Omental fat pad (tissue), 4 donors: ENCODE measurements at places on chromosomes 3 and 15.

- DNase-seq: no peak
Measured at GRCh38 chr3:165256554-165257065, 60.4 kb upstream of the SLITRK3 start.

- no peak for DNase-seq
Measured at GRCh38 chr15:73891328-73892315, 18.3 kb downstream of the TBC1D21 start.

- DNase-seq: no peak
Measured at GRCh38 chr15:52098323-52098722, 14.3 kb downstream of the BCL2L10 start.

DNA sequence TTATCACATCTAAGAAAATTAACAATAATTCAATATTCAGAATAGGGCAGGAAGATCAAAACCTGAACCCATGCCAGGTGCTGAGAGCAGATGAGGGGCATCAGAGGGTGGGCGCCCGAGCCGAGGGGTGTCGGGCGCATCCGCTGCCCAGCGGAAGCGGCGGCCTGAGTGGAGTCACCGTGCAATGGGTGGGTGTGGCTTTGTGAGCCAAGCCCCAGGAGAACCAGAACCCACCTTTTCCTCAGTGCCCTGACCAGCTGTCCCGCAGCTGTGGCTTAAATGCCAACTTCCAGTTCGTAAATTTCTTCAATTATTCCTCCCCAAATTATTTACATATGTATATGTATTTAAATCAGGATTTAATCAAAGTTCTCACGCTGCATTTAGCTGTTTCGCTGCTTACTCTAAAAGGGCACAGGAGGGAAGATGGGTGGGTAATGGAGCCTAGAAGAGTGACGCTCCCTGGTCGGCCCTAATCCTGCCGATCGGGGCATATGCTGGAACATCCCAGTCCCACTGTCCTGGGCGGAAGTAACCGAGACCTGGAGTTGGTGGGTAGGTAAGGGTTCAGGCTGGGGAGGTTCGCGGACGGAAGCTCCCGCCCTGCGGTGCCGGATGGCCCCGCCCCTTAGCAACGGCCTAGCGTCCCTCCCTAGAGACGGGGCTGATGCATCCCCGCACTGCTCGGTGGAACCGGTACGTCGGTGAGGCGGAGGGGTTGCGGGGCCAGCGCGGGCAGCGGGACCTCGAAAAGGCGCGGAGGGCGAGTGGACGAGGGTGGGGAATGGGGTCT, 1.3 kb downstream of the DNAH1 start:
- peak; percentile 36 for DNase-seq

DNA sequence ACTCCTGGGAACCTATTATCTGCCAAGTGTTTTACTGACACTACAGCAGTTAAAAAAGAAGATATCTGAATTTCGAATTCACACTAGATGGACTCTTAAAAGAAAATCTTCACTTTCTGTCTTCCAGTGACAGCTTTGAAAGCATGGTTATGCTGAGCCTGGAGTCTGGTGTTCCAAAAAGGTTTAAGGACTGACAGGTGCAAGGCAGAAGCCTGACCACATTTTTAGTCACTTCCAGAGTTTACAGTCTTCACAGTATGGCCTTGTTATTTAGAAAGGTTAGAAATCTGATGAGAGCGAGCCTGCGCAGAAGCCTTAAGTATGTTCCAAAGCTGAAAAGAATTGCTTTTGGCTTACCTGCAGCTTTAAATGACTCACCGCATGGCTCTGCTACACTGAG, 59.9 kb downstream of the ETV5 start:
- DNase-seq: no peak

DNA sequence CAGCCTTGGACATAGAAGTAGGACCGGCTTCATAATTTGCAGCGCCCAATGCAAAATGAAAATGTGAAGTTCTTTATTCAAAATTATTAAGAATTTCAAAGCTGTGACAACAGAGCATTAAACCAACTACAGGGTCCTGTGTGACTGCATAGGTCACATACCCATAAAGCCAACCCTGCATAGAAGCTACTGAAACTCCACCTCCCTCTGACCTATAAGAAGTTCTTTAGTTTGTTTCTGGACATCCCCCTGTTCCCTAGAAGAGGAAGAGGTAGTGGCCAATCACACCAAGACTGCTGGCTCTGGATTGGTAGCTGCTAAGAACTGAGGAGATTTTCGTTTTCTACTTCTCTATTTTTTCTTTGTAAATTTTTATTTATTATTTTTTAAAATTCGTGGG, 9.0 kb upstream of the SELENOT start:
- DNase-seq: no peak

GRCh38 chr15:61682891-61683735, 377.1 kb downstream of the VPS13C start:
- no peak for DNase-seq

DNA sequence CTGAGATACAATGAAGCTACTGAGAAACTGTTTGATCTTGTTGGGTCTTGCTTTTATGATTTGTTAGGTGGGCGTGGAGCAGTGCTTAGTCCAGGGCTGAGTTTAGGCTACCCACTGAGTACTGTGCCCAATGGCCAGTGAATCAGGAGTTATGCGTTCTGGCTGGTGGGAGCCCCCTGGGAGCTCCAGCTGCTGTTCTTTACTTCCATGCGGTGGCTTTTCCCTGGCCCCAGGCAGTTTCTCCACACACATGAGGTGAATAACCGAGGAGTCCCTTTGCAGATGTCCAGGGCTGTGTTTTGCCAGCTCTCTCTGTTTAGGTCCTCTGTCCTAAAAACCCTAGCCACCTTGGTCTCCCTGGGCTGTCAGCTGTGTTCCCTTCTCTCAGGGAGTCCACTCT, 106.5 kb downstream of the KLF13 start:
- DNase-seq: no peak

- DNase-seq: no peak
Measured at GRCh38 chr3:59802045-59802444, 752.2 kb upstream of the CFAP20DC start.

- DNase-seq: no peak
Measured at GRCh38 chr15:99473981-99474906, 91.5 kb upstream of the MEF2A start.

GRCh38 chr3:179069762-179070390, 1.7 kb downstream of the ZMAT3 start:
- no peak for DNase-seq

- no peak for DNase-seq
Measured at GRCh38 chr3:170098753-170099152, 61.0 kb downstream of the GPR160 start.

- DNase-seq: no peak
Measured at GRCh38 chr3:148903941-148904340, 38.8 kb downstream of the CPA3 start.

DNA sequence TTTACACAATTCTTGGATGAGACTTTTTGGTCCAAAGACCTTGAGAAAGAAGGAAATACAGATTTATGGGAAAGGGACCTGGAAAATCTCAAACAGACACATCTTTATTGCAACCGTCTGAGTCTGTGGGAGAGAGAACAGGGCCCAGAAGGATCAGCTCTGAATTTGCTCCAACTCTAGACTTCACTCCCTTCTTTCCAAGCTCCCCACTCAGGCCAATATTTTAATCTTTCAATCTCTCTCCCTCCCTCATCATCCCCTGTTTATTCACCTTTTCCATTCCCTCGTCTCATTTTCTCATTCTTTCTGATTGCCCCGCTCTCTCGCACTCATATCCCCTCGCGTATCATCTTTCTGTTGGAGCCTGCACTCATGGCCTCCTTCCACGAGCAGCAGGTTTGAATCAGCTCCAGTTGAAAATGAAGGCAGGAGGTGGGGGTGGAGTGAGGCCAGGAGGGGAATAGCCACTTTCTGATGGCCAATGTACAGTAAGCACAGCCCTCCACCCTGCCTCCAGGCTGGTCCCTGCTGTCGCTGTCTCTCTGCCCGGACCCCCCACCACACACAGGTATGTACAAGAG, 63.6 kb upstream of the BOC start:
- no peak for DNase-seq
